ENCODE measurements at places on chromosomes 4 and X. TPM values are rescaled to one million over a fixed set of nuclear protein-coding genes. Genes with fewer than 3 reads are reported as not detected.

MAGEC3 gene
- total RNA-seq, result not detected

EPHA5 gene
- 3.9 TPM for total RNA-seq

GRCh38 chr4:18185491-18185890, 163.9 kb upstream of the LCORL start:
- no peak overlapping the region for H3K27ac ChIP-seq
- H3K36me3 ChIP-seq, result no peaks in the 10 kb centered on the region
- H3K4me1 ChIP-seq, result no peaks in the 10 kb centered on the region
- no peak for DNase-seq
- no peaks in the 10 kb centered on the region for H3K27me3 ChIP-seq

DNA sequence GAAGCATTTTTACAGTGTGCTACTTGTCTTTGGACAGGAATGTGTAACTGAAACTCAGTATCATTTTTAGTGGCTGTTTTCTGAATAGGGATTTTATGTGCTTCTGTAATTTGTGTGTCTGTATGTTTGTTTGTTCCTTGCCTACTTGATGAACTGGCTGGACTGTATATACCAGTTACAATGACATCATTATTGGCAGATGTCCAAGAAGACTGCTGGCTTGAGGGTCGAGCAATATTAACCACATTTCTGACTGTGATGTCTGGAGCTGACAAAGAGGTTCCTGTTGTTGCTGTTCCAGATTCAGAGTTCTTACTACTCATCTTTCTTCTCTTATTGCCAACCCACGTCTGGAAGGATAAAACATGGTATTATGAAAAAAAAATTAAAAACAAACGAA, 33.0 kb downstream of the HDX start:
- H3K27me3 ChIP-seq, result no peaks in the 10 kb centered on the region
- DNase-seq, result no peak
- H3K36me3 ChIP-seq, result no peaks in the 10 kb centered on the region
- no peak overlapping the region for H3K27ac ChIP-seq
- H3K4me1 ChIP-seq, result no peaks in the 10 kb centered on the region
- no peak overlapping the region for H3K4me3 ChIP-seq

DNA sequence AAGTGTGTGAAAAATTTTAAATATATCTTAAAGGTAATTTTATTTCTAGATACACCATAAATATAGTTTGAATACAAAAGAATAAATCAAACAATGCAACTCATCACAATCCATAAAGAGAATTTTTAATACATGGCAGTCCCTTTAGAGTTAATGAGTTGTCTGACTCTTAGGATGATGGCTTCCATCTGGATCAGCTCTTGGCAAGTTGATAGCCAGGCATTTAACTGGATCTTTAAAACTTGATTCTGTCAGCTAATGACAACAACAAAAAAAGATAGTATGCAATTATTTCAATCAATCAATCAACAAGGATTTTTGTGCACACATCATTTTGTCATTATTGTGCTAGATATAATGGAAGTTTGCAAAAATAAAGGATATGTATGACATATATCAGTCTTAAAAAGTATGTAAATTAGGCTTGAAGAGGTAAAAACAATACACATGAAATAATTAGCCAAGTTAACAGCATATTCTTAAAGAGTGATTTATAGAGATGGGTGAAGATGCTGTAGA, 174.9 kb upstream of the PCDH18 start:
- no peak overlapping the region for H3K27ac ChIP-seq
- H3K4me1 ChIP-seq, result no peaks in the 10 kb centered on the region
- no peak overlapping the region for H3K4me3 ChIP-seq
- no peak for DNase-seq

DNA sequence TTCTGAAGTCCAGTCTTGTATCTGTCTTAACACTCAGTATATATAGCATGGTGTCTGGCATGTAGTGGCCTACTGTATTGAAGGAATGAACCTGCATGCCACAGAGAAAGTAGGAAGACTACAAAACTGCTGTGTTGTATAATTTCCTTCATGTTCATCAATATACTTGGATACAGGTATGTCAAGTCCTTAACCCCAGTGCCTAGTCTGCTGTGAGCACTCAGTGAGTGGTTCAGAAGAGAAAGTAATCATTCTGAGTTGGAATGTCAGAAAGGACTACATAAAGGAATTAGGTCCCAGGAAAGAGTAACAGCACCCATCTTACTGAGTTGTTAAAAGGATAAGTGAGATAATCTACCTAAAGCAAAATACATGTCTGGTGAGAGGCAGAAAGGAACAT, 32.0 kb downstream of the ABCE1 start:
- H3K36me3 ChIP-seq, result peaks cover 56% of the 10 kb centered on the region
- H3K4me3 ChIP-seq, result no peak overlapping the region
- H3K4me1 ChIP-seq, result no peaks in the 10 kb centered on the region
- no peaks in the 10 kb centered on the region for H3K27me3 ChIP-seq
- no peak for DNase-seq

DNA sequence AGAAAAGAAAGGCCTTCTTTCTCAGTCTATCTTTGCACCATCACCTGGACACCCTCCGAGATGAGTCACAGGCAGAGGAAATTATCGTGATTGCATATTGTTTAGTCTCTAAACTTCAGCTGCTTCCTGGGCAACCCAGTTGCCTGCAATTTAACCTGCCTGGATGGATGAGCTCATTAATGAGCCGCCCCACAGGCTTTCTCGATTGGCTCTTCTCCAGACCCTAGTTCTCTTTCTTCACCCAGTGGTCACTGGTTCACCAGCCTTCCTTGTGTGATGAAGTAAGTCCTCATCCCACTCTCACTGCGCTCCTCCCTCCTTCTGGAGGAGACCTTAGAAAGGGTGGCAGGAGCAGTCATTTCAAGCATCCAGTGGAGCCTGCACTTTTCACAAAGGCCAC, 94.4 kb downstream of the SOWAHB start:
- no peaks in the 10 kb centered on the region for H3K27me3 ChIP-seq
- H3K4me1 ChIP-seq, result no peaks in the 10 kb centered on the region
- H3K4me3 ChIP-seq, result no peak overlapping the region
- no peaks in the 10 kb centered on the region for H3K36me3 ChIP-seq
- DNase-seq, result peak; percentile 33

GRCh38 chrX:77793946-77794345, 7.9 kb upstream of the ATRX start:
- H3K4me1 ChIP-seq, result no peaks in the 10 kb centered on the region
- DNase-seq, result no peak
- no peaks in the 10 kb centered on the region for H3K27me3 ChIP-seq

GRCh38 chrX:76454456-76454927, 27.0 kb downstream of the MAGEE1 start:
- DNase-seq, result no peak
- no peak overlapping the region for H3K27ac ChIP-seq
- no peak overlapping the region for H3K4me3 ChIP-seq
- H3K36me3 ChIP-seq, result no peaks in the 10 kb centered on the region
- peaks cover 6% of the 10 kb centered on the region for H3K27me3 ChIP-seq

DNA sequence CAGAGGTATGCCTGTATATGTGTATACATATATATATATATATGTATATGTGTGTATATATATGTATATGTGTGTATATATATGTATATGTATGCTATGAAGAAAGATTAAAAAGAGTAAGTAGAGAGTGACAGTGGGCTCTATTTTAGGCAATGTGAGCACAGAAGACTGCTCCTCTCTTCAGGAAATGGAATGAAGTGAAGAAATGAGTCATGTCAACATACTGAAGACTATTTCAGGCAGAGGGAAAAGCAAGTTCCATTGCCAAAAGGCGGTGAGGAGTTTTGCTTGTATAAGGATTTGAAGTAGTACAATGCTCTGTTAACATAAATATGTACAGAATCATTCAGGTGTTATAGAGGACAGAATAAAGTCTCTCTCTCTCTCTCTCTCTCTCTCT, 773.2 kb upstream of the FTHL17 start:
- no peaks in the 10 kb centered on the region for H3K36me3 ChIP-seq
- no peak overlapping the region for H3K27ac ChIP-seq
- H3K4me1 ChIP-seq, result no peaks in the 10 kb centered on the region
- no peak overlapping the region for H3K4me3 ChIP-seq
- DNase-seq, result no peak
- H3K27me3 ChIP-seq, result no peaks in the 10 kb centered on the region

DNA sequence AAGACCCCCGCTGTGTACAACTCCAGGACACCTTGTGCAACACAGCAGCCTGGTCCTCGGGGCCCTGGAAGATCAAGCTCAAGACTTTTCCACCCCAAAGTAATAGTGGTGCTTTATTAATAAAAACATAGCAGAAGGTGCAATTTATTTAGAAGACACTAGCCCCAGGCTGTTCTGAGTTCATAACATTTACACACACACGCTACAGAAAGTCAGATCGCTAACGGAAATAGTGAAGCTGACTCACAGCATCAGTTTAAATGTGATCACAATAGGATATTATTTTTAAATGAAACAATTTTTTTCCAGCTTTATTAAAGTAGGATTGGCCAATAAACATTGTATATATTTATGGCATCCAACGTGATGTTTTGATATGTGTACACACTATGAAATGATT, 141.0 kb downstream of the STK32B start:
- H3K27me3 ChIP-seq, result no peaks in the 10 kb centered on the region
- no peak overlapping the region for H3K27ac ChIP-seq
- no peak overlapping the region for H3K4me3 ChIP-seq
- no peaks in the 10 kb centered on the region for H3K4me1 ChIP-seq

DNA sequence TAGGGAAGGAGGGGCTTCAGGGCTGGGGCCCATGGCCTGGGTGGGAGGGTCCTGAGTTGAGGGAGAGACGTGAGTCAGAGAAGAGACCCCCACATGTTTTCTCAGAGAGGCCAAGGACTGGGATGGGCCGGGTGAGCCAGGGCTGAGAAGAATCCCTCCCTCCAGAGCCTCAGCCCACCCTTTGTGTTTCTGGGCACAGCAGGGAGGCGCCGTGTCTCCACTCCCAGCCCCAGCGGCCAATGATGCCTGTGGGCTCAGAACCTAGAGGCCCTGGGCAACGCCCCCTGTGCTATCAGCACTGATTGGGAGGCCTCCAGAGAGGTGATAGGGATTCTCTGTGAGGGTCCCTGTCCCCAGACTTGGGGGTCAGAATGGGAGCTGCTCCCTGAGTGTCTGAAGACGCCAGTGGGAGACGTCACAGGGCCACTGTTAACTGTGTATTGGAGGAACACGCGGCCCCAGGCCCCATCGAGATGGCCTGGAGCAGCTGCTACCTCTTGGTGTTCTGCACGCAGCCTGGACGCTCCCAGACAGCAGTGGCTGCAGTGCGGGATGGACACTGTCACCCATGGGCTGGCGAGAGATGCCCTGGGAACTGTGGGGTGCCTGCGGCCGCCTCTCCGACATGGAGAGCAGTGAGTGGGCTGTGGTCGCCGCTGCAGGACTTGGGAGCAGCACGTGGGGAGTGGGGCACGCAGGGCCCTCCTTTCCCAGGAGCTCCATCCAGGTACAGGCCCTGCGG, 8.5 kb downstream of the FGFRL1 start:
- H3K27ac ChIP-seq, result no peak overlapping the region
- no peak overlapping the region for H3K4me3 ChIP-seq
- no peaks in the 10 kb centered on the region for H3K27me3 ChIP-seq
- H3K36me3 ChIP-seq, result peaks cover 28% of the 10 kb centered on the region
- peaks cover 13% of the 10 kb centered on the region for H3K4me1 ChIP-seq
- no peak for DNase-seq

DNA sequence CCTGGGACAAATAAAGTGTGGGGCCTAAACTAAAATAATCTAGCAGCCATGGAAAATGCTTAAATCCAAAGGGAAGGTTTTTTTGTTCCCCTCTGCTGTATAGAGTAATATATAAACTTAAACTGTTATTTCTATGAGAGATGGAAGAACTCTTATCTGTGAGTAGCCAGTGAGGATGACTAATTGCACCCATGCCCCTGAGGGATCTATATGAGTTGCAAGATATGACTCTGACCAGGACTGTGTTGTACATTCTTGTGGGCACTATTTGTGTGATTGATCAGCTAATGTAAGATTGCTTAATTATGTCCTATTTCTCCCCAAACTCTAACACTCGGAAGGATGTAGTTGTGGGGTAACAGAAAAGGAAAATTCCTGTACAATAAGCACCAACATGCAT, 35.2 kb upstream of the AMBN start:
- H3K27me3 ChIP-seq, result no peaks in the 10 kb centered on the region
- DNase-seq, result no peak
- no peaks in the 10 kb centered on the region for H3K4me1 ChIP-seq
- H3K27ac ChIP-seq, result no peak overlapping the region

- H3K27me3 ChIP-seq, result no peaks in the 10 kb centered on the region
- no peak overlapping the region for H3K27ac ChIP-seq
- no peak overlapping the region for H3K4me3 ChIP-seq
- DNase-seq, result no peak
- H3K36me3 ChIP-seq, result no peaks in the 10 kb centered on the region
- no peaks in the 10 kb centered on the region for H3K4me1 ChIP-seq
These were observed 367.6 kb downstream of the BCOR start for GRCh38 chrX:39729981-39730661.

GRCh38 chr4:146059151-146059550, 116.4 kb upstream of the LSM6 start:
- no peak overlapping the region for H3K4me3 ChIP-seq
- H3K27ac ChIP-seq, result no peak overlapping the region
- DNase-seq, result no peak
